LHCN-M2 (cell line): ENCODE measurements at places on chromosomes 7 and 10. TPM values are rescaled to one million over a fixed set of nuclear protein-coding genes. Genes with fewer than 3 reads are reported as not detected.

The NSUN5 gene
- 50.5 and 53.9 TPM in 2 replicates for total RNA-seq

The RGR gene
- not detected in 2 replicates for total RNA-seq

The UNCX gene
- not detected in 2 replicates for total RNA-seq

The RARRES2 gene
- 9.4 and 24.8 TPM in 2 replicates for total RNA-seq

The TUBAL3 gene
- total RNA-seq = not detected in 2 replicates

The IL6 gene
- 1.7 TPM in 1 of 2 replicates, not detected in the other for total RNA-seq

DNA sequence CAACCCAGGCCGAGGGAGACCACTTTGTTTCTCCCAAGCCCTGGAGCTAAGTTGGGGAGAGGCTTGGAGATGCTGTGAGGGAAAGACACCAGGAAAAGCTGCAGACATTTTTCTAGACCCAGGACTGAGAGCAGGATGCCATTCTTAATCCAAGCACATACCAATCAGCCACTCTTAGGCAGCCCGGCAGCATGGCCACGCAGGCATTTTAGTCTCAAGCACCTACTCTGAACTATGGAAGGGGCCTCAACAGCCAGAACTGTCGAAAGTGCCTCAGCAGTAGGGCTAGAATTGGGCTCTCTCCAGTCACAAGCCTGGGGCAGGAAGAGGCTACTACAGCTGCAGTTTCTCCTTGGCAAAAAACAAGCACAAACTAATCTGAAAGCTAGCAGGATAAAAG lies 57.8 kb downstream of the GCC1 start:
- no peak for DNase-seq

DNA sequence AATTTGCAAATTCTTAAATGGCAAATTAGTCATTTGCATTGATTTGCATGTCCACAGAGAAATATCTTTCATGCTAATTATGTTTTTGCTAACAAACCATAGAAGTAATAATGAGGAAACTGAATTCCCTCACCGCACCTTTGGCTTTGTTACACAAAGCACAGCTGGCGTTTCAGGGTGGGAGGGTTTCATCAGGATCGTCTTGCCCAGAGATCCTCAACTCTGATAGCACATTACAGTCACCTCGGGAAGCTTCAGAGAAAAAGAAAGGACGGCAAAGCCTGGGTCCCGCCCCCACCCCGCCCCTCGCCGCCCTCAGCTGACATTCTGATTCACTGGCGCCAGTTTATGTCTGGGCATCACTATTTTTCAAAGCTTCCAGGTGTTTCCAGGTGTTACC lies 119.4 kb downstream of the PTPRN2 start:
- DNase-seq = no peak

- DNase-seq = no peak
Observed at GRCh38 chr10:14247377-14248116, 83.2 kb downstream of the FRMD4A start.

DNA sequence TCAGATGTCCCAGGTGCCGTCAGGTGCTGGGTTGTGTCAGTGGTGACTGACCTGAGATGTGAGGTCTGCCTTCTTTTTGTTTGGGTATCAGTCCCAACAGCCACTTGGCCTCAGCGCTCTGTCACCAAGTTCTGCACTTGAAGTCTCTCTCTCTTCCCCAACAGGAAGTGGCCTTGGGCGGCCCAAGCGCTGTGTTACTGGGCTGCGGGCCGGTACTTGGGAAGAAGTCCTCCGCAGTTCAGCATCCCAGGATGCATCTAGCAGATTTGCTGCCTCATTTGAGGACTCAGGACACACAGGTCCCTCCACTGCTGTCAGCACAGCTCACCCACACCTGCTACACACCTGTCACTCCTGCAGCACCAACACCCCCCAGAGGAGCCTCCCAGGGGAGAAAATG lies 40.1 kb downstream of the LYZL2 start:
- DNase-seq = no peak

GRCh38 chr7:121689749-121690148 lies 183.2 kb upstream of the PTPRZ1 start:
- peak; percentile 7 for DNase-seq

DNA sequence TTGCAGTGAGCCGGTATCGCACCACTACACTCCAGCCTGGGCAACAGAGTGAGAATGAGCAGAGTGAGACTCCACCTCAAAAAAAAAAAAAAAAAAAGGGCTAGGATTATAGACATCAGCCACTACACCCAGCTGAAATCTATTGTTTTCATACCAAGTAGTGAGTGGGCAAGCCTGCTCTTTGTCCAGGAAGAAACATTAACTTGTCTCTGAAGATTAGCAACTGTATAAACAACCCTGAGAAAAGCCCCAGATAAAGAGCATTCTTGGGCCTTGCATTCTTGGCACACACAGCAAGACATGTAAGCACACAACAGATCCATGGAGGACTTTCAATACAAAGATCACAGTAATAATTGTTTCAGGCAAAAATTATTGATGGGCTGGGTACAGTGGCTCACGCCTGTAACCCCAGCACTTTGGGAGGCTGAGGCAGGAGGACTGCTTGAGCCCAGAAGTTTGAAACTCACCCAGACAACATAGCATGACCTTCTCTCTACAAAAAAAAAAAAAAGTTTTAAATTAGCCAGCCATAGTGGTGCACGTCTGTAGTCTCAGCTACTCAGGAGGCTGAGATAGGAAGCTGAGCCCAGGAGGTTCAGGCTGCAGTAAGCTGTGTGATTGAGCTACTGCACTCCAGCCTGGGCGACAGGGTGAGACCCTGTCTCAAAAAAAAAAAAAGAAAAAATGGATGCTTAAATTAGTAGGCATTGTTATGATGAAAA lies 4.4 kb downstream of the PSPH start:
- DNase-seq = peak; percentile 95

DNA sequence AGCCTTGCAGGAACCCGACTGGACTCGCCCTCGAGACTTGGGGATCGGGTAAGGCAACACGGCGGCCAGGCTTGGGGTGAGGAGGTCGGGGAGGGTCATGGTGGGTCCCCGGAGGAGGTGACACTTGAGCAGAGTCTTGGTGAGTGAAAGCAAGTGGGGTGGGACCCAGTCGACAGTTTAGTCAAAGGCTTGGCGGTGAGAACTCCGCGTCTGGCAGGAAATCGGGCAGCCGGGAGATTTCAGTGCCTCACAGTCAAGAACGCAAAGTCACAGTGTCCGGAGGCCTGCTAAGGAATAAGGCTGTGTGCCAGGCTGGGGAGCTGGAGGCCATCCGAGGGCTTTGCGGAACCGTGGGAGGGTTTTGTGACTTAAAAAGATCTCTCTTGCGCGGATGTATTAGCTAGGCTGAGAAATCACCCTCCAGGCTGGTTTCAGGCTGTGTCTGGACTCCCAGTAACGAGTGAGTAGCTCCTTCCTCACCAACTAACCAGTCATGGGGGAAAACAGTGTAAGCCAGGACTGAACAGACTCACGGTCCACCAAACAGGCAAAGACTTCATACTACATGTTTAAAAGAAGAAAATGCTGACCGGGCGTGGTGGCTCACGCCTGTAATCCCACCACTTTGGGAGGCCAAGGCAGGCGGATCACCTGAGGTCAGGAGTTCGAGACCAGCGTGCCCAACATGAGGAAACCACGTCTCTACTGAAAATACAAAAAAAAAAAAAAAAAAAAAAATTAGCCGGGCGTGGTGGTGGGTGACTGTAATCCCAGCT lies 613 bp downstream of the AP5Z1 start:
- DNase-seq = peak; percentile 21

DNA sequence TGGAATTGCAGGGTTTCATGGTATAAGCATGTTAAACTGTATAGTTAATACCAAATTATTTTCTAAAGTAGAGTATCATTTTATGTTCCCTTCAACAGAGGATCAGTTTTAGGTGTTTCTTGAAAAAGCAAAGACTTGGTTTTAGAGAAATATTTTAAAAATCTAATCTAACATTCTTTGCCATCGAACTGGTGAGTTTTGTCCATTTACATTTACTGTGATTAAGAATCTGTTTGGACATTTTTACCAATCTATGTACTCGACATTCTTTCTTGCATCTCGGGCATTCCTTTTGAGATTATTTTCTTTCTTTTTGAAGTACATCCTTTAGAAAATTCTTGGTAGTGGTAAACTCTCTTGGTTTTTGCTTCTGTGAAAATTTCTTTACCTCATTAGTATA lies 114.7 kb upstream of the FAM133B start:
- DNase-seq = no peak

DNA sequence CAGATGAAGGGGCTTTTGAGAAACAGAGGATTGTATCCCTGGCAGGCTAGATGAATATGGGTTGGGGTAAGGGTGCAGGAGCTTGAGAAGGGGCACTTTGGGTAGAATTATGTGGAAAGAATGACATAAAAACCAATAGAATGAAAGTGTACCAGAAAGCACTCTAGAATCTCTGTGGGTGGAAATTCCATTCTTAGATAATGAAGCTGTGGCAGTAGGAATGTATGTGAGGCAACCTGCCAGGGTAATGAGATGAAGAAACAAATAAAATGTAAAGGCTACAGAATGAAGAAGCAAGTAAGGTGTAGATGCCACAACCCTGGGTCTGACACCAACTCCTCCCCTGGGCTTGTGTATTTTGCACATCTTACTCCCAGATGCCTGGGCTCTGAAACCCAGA lies 16.8 kb downstream of the NOBOX start:
- no peak for DNase-seq
